H4 (cell line): ENCODE measurements at places on chromosomes 11 and 22.

GRCh38 chr22:40535642-40536041, 100.9 kb downstream of the MRTFA start:
- DNase-seq = no peak

- DNase-seq = no peak
These were observed 19.1 kb upstream of the XBP1 start for GRCh38 chr22:28819253-28820096.

- no peak for DNase-seq
These were observed 5.1 kb downstream of the PHF21A start for GRCh38 chr11:46116007-46116711.

DNA sequence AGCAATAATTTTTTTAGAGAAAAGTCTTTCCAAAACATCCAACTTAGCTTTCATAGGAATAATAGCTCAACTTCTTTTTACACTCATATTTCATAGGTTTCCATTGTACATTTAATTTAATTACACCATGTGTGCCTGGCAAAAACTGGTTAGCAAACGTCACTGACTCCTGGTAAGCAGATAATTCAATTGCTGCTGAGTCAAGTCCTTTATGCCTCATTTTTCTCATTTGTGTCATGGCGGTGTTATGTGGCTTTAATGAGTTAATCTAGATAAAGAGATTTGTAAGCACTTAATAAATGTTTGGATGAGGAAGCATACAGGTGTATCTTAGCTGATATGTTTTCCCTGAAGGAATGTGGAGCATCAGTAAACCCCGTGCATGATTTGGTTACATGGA, 41.2 kb upstream of the PAK1 start:
- no peak for DNase-seq
